Caudate nucleus (tissue), 63 donors: ENCODE measurements at places on chromosomes 2 and 18.

- DNase-seq: no peak
Measured at GRCh38 chr2:5951471-5951870, 259.3 kb downstream of the SOX11 start.

GRCh38 chr2:218406949-218407618, 7.4 kb downstream of the CTDSP1 start:
- DNase-seq: no peak

- DNase-seq: no peak
Measured at GRCh38 chr2:149849591-149849990, 262.0 kb upstream of the MMADHC start.

DNA sequence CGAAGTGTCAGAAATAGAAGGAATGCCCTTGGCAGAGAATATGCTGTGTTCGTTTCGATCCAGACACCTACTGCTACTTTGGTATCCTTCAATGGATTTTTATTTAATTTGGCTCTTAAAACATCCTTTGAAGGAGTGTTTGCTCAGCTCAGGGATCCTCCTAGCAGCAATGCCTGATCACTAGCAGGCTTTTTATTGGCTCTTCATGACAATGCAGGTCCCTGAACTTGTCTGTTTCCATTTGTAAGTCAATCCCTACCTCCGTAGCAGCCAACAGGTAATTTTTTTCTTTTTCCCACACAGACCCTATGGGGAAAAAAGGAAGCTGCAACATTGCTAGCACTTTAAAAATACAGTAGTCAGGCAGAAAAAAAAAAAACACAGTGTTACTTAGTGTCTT, 366.2 kb upstream of the LRRTM1 start:
- DNase-seq: no peak

GRCh38 chr2:134985061-134985460, 62.2 kb downstream of the MAP3K19 start:
- DNase-seq: no peak

GRCh38 chr2:105683011-105683492, 61.7 kb upstream of the NCK2 start:
- no peak for DNase-seq

DNA sequence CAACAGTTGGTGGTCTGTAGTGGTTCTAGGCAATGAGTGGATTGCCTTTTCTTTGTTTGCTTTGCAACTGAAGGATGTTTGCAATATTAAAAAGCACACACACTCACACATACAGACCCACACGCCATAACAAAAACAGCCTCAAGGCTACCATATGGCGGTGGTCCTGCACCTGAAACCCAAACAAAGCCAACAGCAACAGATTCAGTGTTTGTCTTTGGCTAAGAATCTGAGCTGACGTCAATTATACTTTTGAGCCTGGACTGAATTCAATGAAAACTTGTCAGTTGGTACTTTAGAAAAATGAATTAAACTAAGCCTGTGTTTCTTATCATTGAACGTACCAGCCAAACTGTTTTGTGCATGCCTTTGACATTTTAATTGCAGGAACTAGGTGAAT, 65.0 kb upstream of the NYAP2 start:
- no peak for DNase-seq

GRCh38 chr2:55917713-55918390, 5.7 kb downstream of the EFEMP1 start:
- peak; percentile 3 for DNase-seq
